ENCODE measurements at places on chromosomes 3 and 15. TPM values are rescaled to one million over a fixed set of nuclear protein-coding genes. Genes with fewer than 3 reads are reported as not detected.

DNA sequence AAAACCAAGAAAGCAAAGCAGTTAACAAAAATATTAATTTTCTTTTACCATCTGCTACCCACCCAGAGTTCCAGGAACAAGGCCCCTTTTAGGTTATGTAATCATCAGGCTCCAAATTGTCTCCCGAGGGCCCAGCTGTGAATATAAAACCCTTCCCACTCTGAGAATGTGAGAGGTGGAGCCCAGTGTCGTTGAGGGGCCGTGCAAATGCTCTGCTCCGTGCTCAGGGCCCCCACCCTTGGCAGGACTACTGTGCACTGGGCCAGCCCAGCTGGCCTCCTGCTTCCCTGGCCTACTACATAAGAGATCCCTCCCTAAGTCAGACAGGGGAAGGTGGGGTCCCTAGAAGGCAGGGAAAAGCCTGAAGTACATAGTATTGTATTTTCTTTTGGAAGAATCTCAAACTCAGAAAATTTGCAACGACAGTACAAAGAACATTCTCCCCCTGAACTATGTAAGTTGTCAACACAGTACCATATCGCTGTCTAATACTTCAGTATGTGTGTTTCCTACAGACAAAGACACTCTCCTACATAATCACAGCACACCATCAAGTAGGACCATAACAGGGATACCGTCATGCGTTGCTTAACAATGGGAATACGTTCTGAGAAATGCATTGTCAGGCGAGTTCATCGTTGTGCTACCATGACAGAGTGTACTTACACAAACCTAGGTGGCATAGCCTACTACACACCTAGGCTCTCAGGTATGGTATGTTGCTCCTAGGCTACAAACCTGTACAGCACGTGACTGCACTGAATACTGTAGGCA lies 4.4 kb upstream of the CLEC3B start:
- DNase-seq = no peak
- no peak overlapping the region for H3K4me3 ChIP-seq
- H3K36me3 ChIP-seq = no peaks in the 10 kb centered on the region
- no peak overlapping the region for H3K27ac ChIP-seq
- no peaks in the 10 kb centered on the region for H3K27me3 ChIP-seq
- peaks cover 34% of the 10 kb centered on the region for H3K4me1 ChIP-seq

DNA sequence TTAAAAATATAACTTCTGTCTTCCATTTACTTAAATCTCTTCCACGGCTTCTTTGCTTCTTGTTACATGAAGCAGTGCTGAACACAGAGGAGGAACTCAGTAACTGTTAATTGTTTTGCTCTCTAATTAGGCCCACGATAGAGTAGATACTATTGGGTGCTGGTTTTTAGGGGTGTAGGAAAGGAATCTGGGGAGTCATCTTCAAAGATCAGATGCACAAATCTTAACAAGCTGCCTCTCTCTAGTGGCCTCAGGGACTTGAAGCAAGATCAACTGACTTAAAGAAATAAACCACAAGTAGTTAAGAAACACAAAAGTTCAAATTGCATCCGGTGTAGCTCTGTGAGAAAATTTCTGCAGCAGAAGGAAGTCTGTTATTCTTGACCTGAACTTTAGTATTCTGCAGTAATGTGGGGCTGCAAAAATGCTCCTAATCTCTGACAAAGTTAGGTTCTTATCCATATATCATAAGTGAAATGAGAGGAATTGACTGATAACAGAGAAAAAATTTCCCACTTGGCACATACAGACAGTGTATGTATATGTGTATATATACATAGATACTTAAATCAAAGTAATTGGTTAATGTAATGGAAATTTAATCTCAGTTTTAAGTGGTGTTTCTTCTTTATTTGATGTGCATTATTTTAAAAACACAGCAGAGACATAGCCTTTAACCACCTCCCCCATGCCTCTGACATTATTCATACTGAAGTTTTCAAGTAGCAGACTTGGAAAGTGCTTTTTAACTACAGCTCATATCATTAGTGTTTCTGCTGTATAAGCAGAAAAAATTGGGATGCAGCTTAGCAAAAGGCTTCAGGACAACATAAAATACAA lies 51.8 kb downstream of the CHST2 start:
- H3K4me3 ChIP-seq = no peak overlapping the region
- peaks cover 12% of the 10 kb centered on the region for H3K4me1 ChIP-seq
- no peaks in the 10 kb centered on the region for H3K27me3 ChIP-seq
- H3K27ac ChIP-seq = no peak overlapping the region

GRCh38 chr15:54304321-54304720 lies 326.1 kb downstream of the UNC13C start:
- peaks cover 20% of the 10 kb centered on the region for H3K4me1 ChIP-seq
- H3K36me3 ChIP-seq = no peaks in the 10 kb centered on the region
- H3K27me3 ChIP-seq = no peaks in the 10 kb centered on the region
- no peak for DNase-seq

DNA sequence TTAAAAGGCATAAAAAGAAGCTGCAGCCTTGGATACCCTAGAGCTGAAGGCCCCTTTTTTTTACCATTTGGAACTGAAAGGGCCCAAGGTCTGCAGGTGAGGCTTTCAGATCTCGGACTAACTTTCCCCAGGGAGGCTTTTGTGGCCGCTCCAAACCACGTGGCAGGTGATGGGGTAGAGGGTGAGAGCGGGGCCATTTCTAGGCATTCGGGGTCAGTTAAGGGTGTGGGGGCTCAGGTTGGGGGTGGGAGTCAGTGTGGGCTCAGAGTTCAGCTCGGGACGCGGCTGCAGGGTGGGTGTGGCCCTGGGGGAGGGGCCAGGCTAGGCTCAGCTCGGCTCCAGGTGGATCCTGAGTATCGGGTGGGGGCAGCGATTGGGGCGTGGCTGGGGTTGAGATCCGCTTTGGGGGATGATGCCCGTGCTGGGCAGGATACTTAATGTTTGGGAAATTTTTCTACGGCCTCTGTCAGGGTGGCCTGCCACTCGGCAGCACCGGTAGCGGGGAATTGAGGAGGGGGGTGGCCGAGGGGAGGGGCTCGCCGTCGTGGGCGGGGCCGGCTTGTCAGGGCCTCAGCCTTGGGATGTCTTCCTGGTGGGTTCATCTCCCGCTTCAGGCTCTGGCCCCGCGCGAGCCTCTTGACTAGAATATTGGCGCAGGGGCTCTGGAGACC lies 2.5 kb downstream of the KLF13 start:
- H3K4me1 ChIP-seq = peaks cover 59% of the 10 kb centered on the region
- peak; percentile 70 for DNase-seq
- no peaks in the 10 kb centered on the region for H3K27me3 ChIP-seq
- no peaks in the 10 kb centered on the region for H3K36me3 ChIP-seq
- peak overlapping the region; percentile 88 for H3K4me3 ChIP-seq

- no peak overlapping the region for H3K4me3 ChIP-seq
- no peaks in the 10 kb centered on the region for H3K4me1 ChIP-seq
- no peaks in the 10 kb centered on the region for H3K27me3 ChIP-seq
- no peaks in the 10 kb centered on the region for H3K36me3 ChIP-seq
Observed at GRCh38 chr3:8891774-8892173, 71.5 kb downstream of the RAD18 start.

DNA sequence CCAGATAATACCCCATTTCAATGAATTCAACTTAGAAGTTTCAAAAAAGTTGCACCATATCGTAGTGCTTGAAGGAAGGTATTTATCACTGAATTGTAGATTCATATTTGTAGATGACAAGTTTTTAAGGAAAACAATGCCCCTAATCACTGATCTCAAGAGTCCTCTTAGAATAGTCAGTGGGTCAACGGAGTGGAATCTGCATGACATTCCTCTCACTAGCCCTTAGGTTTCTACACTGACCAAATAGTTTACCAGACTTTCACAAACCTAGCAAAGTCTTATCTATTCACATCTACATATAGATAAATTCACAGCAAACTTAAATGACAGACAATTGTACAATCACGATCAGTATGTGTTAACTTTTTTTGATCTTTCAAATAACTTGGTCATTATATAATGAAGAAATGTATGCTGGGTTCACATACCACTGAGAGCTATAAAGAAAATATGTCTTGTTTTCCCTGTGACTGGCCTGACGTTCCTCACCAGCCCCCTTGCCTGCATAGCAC lies 35.7 kb upstream of the PHLDB2 start:
- H3K27ac ChIP-seq = no peak overlapping the region
- H3K4me3 ChIP-seq = no peak overlapping the region
- no peaks in the 10 kb centered on the region for H3K4me1 ChIP-seq
- H3K36me3 ChIP-seq = no peaks in the 10 kb centered on the region
- no peaks in the 10 kb centered on the region for H3K27me3 ChIP-seq

- no peak overlapping the region for H3K27ac ChIP-seq
- no peaks in the 10 kb centered on the region for H3K27me3 ChIP-seq
- H3K36me3 ChIP-seq = no peaks in the 10 kb centered on the region
- H3K4me1 ChIP-seq = no peaks in the 10 kb centered on the region
- H3K4me3 ChIP-seq = no peak overlapping the region
- no peak for DNase-seq
Observed at GRCh38 chr3:148367756-148368155, 329.9 kb upstream of the AGTR1 start.

DNA sequence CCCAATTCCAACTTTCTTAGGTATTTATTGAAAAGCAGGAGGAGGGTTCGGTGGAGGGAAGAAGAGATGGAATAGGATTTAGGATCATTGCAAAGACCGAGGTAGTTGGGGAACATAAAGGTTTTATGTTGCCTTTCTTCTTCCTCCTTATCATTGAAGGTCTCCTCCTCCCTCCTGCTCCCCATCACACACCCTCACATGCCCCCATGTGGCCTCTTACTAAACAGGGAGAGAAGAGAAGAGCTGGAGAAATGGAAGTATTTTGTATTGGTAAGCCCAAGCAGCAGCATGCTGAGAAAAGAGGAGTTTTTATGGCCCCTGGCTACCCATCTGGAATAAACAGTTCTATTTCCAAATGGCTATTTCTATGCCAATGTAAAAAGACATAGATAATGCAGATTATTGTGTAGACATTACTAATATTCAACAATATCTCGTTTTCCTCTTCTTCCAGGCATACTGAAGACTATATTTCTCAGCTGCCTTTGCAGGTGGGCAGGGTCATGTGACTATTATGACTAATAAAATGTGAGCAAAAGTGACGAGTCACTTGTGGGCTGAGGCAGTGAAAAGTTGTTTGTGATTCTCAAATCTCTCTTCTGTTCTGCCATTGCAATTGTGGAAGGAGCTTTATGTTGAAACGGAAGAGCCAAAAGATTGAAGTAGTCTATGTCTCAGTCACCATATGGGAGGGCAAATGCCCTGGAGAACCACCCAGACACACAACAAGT lies 5.2 kb upstream of the GPR176 start:
- H3K36me3 ChIP-seq = no peaks in the 10 kb centered on the region
- no peak for DNase-seq
- no peaks in the 10 kb centered on the region for H3K27me3 ChIP-seq
- H3K4me1 ChIP-seq = no peaks in the 10 kb centered on the region
- no peak overlapping the region for H3K4me3 ChIP-seq

DNA sequence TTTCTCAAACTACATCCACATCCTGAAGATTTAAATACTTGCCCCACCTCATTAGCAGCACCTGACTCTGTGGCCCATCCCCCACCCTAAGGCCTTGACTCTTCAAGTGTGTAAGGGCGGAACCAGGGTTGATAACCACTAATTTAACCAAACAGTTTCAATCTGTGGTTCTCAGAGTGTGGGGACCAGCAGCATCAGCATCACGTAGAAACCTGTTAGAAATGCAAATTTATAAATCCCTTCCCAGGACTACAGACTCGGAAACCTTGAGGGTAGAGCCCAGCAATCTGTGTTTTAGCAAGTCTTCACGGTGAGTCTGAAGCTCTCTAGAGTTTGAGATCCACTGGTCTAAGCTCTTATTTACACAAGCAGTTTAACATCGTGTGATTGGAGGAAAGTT lies 12.4 kb downstream of the GNB4 start:
- no peak overlapping the region for H3K27ac ChIP-seq
- no peak for DNase-seq
- H3K36me3 ChIP-seq = no peaks in the 10 kb centered on the region
- H3K4me3 ChIP-seq = no peak overlapping the region
- H3K4me1 ChIP-seq = no peaks in the 10 kb centered on the region
- H3K27me3 ChIP-seq = no peaks in the 10 kb centered on the region

DNA sequence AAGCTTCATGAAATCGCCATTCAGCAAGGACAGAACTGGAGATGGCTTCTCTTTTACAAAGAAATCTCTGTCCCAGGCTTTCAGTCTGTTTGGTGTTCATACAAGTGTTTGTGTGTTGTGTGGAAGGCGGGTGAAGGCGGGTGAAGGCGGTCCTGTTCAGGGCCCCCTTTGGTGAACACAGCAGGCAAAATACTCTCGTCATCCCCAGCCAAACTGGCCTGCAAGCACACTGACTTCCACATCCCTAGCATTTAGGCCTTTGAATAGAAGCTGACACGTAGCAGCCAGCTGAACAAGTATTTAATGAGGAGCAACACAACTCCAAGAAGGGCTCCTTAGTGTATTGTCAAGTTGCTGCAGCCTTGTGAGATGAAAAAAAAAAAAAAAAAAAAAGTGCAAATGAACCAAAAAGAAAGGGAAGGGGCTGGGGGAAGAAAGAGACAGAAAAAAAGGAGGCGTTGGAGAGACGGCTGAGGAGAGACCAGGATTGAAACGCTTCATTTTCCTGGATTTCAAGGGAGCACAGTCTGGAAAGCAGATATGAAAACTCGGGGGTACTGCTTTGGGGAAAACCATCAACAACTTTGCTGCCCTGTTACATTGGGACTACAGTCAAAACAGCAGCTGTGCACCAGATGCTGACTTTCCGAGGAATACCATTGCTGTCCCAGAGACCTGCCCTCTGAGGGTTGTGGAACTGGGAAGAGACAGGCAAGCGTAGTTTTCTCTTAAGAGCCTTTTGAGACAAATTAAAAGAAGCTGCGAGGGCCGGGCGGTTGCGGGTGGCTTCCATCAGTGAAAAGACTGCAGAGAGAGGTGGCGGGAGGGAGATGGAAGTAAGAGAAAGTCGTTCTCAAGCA lies 74.6 kb downstream of the TGFBR2 start:
- H3K27ac ChIP-seq = no peak overlapping the region
- H3K36me3 ChIP-seq = peaks cover 8% of the 10 kb centered on the region
- peaks cover 57% of the 10 kb centered on the region for H3K4me1 ChIP-seq

ZDHHC23 gene
- total RNA-seq = 35.0 TPM

GRIP2 gene
- total RNA-seq = 0.22 TPM

SHC4 gene
- 0.13 TPM for total RNA-seq

LOXL1 gene
- 10.1 TPM for total RNA-seq

BFSP2 gene
- total RNA-seq = not detected

NR2E3 gene
- 1.0 TPM for total RNA-seq

C3orf49 gene
- total RNA-seq = not detected
